NCI-H2171 (cell line): ENCODE measurements at places on chromosomes 1 and 21.

- DNase-seq = no peak
These were observed 199.6 kb upstream of the SNX7 start for GRCh38 chr1:98461873-98462385.

- no peak for DNase-seq
These were observed 17.9 kb upstream of the SMG7 start for GRCh38 chr1:183454377-183454776.

DNA sequence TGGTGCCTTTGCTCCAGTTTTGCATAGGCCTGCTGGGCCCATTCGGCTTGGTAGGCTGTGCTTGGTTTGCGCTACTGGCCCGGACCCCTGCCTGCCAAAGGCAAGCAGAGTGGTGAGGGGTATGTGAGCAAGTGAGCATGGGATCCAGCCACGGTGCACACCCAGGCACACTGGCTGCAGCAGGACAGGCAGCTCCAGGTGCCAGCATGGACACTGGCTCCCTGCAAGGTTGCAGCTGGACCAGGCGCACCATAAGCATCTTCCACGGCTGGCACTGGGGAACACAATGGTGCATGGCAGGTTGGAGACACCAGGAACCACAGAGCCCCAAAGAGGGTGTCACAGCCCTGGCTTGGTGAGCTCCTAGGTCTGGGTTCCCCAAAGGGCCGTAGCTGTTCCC is 693.5 kb upstream of the PTBP2 start:
- DNase-seq = no peak

- DNase-seq = no peak
These were observed 7.6 kb downstream of the EFHD2 start for GRCh38 chr1:15417059-15417934.
